ENCODE measurements at places on chromosomes 5 and 9.

GRCh38 chr9:106657926-106658325, 205.0 kb upstream of the ZNF462 start:
- H3K27ac ChIP-seq = no peak overlapping the region
- H3K4me1 ChIP-seq = 0 out of 2 replicates have a peak, but pooled peaks cover 3% of the 10 kb centered on the region
- H3K36me3 ChIP-seq = no peaks in the 10 kb centered on the region
- DNase-seq = no peak
- no peak overlapping the region for H3K4me3 ChIP-seq

GRCh38 chr5:148408092-148408491, 24.3 kb downstream of the FBXO38 start:
- no peaks in the 10 kb centered on the region for H3K27me3 ChIP-seq
- no peak overlapping the region for H3K4me3 ChIP-seq
- no peaks in the 10 kb centered on the region for H3K4me1 ChIP-seq
- no peak for DNase-seq

DNA sequence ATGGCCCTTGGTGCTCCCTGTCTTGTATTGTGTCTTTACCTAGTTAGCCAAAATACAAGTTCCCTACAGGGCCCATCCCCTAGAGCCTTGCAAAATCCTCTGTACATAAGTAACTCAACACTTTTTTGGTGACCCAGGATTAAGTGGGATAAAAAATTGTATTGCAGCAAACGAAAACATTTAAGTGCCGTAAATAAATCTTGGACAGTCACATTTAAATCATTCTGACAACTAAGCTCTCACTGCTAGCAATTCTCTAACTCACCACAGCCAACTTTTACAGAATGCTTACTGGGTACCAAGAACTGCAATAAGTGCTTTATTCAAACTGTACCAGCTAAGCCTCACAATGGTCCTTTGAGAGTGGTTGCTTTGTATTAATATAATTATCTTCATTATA, 56.6 kb downstream of the GNAQ start:
- H3K4me3 ChIP-seq = no peak overlapping the region
- no peaks in the 10 kb centered on the region for H3K36me3 ChIP-seq
- H3K27me3 ChIP-seq = no peaks in the 10 kb centered on the region
- H3K4me1 ChIP-seq = peaks cover 9% of the 10 kb centered on the region

DNA sequence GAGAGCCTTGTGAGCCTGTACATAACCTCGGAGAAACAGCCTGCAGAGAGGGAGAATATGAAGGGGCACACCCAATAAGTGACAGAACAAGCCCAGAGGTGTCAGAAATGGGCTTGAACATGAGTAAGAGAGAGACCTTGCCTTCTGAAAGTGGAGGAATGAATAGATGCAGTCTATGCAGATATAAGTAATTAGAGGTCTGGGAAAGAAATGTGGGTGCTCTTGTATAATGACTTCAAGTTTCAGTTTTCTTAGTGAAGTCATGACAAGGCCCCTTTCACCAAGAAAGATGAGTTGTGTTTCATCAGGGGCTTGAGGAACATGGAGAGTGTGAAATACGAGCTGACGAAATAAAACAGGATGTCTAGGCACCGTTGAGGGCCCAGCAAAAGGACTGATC, 15.1 kb downstream of the GRAMD2B start:
- H3K4me3 ChIP-seq = no peak overlapping the region
- H3K27me3 ChIP-seq = no peaks in the 10 kb centered on the region
- no peaks in the 10 kb centered on the region for H3K36me3 ChIP-seq
- H3K4me1 ChIP-seq = no peaks in the 10 kb centered on the region
- DNase-seq = no peak

GRCh38 chr5:68367287-68367686, 151.7 kb downstream of the PIK3R1 start:
- no peak for DNase-seq
- no peak overlapping the region for H3K4me3 ChIP-seq
- no peaks in the 10 kb centered on the region for H3K27me3 ChIP-seq
- no peaks in the 10 kb centered on the region for H3K4me1 ChIP-seq

- no peaks in the 10 kb centered on the region for H3K36me3 ChIP-seq
- no peak overlapping the region for H3K4me3 ChIP-seq
- no peaks in the 10 kb centered on the region for H3K27me3 ChIP-seq
- no peak for DNase-seq
- H3K4me1 ChIP-seq = peaks cover 48% of the 10 kb centered on the region
- H3K27ac ChIP-seq = no peak overlapping the region
These were observed 10.5 kb upstream of the NACC2 start for GRCh38 chr9:136105398-136106135.

GRCh38 chr9:110440172-110440571, 102.5 kb upstream of the TXNDC8 start:
- no peak for DNase-seq
- no peak overlapping the region for H3K27ac ChIP-seq
- no peaks in the 10 kb centered on the region for H3K36me3 ChIP-seq
- H3K27me3 ChIP-seq = no peaks in the 10 kb centered on the region

- no peaks in the 10 kb centered on the region for H3K36me3 ChIP-seq
- H3K4me3 ChIP-seq = no peak overlapping the region
- H3K27me3 ChIP-seq = no peaks in the 10 kb centered on the region
- peaks cover 4% of the 10 kb centered on the region for H3K4me1 ChIP-seq
These were observed 43.1 kb downstream of the SPATA31D1 start for GRCh38 chr9:82031538-82032280.

GRCh38 chr5:33091571-33092363, 349.0 kb upstream of the TARS1 start:
- no peak overlapping the region for H3K27ac ChIP-seq
- no peaks in the 10 kb centered on the region for H3K36me3 ChIP-seq
- DNase-seq = no peak
- H3K4me3 ChIP-seq = no peak overlapping the region

- no peak for DNase-seq
- no peaks in the 10 kb centered on the region for H3K36me3 ChIP-seq
- H3K4me3 ChIP-seq = no peak overlapping the region
- H3K4me1 ChIP-seq = peaks cover 9% of the 10 kb centered on the region
- no peaks in the 10 kb centered on the region for H3K27me3 ChIP-seq
These were observed 105.8 kb downstream of the ROR2 start for GRCh38 chr9:91844190-91844589.

- no peak overlapping the region for H3K4me3 ChIP-seq
- H3K27me3 ChIP-seq = no peaks in the 10 kb centered on the region
- H3K4me1 ChIP-seq = no peaks in the 10 kb centered on the region
These were observed 110.1 kb downstream of the FBN2 start for GRCh38 chr5:128427921-128428320.

DNA sequence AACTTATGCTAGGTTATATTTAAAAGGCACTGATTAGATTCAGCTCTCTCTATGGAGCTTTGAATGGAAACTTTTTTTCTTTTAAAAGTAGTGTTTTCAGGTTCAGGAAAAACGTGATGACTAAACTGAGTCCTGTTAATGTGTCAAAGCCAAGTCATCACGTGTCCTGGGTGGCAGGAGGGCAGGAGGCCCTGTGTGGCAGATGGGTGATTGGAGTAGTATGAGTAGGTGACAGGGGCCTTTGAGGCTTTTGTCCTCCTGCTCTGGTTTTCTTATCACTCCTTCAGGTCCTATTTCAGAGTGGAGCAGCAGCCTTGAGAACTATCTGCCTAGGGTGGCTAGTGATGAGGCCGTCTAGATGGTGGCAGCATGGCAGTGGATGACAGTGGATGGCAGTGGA, 17.7 kb upstream of the CARTPT start:
- H3K27ac ChIP-seq = no peak overlapping the region
- no peaks in the 10 kb centered on the region for H3K4me1 ChIP-seq
- no peak for DNase-seq
- no peaks in the 10 kb centered on the region for H3K27me3 ChIP-seq
- no peak overlapping the region for H3K4me3 ChIP-seq
- H3K36me3 ChIP-seq = no peaks in the 10 kb centered on the region

DNA sequence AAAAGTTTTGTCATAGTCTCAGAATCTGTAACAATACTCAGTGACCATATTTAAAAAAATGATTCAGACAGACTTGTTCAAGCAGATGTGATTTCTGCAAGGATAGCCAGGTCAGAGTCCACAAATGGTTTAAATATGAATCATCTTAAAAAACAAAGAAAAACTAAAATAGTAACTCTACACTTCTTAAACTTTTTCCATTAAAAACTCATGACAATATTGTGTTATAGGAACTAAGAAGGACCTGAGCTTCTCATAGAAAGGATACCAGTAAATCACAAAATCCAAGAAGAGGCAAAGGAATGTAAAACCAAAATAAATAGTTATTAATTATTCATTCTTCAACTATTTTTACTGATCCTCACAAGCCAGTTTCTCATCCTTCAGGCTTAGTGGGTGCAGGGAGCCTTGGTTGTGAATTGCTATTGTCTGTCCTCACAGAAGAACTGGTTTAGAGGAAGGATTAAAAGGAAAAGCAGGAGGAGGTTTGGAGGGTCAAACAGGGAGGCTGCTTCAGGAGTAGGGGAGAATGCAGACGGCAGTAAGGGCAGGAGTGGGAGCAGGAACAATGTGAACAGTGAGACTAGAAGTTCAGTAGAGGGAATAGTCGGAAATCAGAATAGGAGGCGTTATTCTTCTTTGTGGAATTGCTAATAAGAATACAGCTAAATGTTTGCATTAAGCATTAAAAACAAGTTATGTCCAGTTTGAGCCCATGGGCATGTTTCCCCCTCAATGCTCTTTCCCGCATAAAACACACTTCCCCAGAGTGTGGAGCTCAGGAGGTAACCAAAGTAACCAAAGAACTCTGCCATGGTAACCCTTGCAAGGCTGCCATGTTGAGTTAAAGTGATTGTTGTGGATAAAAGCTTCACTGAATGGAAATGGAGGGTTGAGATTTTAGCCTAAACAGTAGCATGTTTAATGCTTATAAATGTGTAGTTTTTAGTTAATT, 110.7 kb downstream of the CCDC192 start:
- H3K27ac ChIP-seq = no peak overlapping the region
- DNase-seq = no peak
- H3K4me1 ChIP-seq = peaks cover 9% of the 10 kb centered on the region
- no peaks in the 10 kb centered on the region for H3K36me3 ChIP-seq

GRCh38 chr5:180784497-180785097, 18.0 kb downstream of the MGAT1 start:
- H3K27me3 ChIP-seq = no peaks in the 10 kb centered on the region
- peak; percentile 67 for DNase-seq
- no peak overlapping the region for H3K4me3 ChIP-seq
- no peaks in the 10 kb centered on the region for H3K36me3 ChIP-seq

DNA sequence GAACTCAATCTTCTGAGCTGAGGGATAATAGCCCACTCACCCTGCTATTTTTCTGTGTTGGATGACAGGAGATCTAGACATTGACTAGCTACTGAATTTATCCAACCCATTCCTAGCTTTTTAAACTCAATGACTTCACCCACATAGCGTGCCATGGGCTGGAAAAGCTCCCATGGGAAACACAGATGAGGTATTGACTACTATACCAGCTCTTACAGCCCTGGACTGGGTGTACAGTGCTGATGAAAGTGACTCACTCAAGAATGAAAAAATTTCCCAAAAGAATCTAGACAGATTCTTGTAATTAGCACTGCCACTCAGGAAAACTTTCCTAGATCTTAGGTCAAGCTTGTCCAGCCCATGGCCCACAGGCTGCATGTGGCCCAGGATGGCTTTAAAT, 72.7 kb upstream of the NREP start:
- H3K36me3 ChIP-seq = no peaks in the 10 kb centered on the region
- H3K27ac ChIP-seq = no peak overlapping the region
- H3K27me3 ChIP-seq = no peaks in the 10 kb centered on the region
- no peak for DNase-seq

DNA sequence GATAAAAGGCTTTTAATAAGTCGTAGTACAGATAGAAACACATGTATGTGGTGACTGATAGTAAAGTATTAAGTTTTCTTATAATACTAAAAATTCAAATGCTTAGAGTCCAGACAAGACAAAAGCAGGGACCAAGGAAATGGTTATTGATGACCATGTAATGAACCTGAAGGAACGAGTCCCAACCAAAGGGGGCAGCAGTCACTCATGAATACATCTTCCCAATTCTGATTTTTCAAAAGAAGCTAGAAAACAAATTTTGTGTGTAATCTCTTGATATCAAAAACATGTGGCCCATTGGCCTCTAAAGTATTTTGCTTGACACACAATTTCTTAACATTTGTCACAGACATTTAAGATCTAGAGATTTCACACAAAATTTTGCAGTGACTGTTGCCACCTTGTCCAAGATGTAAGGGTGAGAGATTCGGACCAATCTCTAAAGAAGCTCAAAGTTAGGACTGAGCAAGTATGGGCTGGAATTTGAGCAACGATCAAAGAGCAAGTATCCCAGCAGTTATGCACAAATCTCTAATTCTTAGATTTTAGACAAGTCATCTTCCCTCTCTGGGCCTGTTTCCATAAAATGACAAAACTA, 66.8 kb downstream of the ARL15 start:
- H3K4me3 ChIP-seq = no peak overlapping the region
- H3K4me1 ChIP-seq = no peaks in the 10 kb centered on the region
- H3K36me3 ChIP-seq = no peaks in the 10 kb centered on the region
- H3K27ac ChIP-seq = no peak overlapping the region
- no peaks in the 10 kb centered on the region for H3K27me3 ChIP-seq

GRCh38 chr5:10581867-10582511, 18.1 kb downstream of the ANKRD33B start:
- H3K4me1 ChIP-seq = peaks cover 2% of the 10 kb centered on the region
- no peaks in the 10 kb centered on the region for H3K27me3 ChIP-seq
- no peak overlapping the region for H3K4me3 ChIP-seq
- no peak for DNase-seq

- DNase-seq = no peak
- no peaks in the 10 kb centered on the region for H3K4me1 ChIP-seq
- no peak overlapping the region for H3K27ac ChIP-seq
- no peak overlapping the region for H3K4me3 ChIP-seq
- no peaks in the 10 kb centered on the region for H3K27me3 ChIP-seq
These were observed 27.9 kb upstream of the DTWD2 start for GRCh38 chr5:119016125-119016774.

DNA sequence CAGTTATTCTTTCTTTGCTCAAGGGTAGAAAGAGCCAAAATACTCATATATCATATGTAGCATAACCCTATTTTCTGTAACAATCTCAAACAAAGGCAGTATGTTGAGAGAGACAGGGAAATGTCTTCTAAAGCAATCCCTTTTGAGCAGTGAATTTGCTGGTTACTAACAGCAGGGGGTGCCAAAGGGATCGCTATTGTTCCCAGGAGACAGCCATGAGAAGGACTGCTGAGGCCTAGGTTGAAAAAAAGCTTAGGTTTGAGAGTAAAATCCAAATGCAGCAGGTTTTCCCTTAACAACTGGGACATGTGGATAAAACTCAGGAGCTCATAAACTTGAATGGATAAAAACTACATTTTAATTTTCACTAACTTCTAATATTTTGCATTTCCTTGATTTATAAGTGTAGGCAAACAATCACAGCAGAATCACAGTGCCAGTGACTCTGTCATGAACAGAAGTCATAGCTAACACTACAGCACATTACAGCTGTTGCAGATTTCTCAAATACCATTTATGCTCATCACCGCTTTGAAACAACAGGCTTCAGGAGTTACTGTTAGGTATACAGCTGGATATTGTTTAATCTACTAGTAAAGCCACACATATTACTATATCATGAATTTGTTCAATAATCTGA, 148.4 kb downstream of the MAPKAP1 start:
- H3K27me3 ChIP-seq = no peaks in the 10 kb centered on the region
- peak; percentile 33 for DNase-seq

Data from H1 (cell line).